Retina (tissue), 1 donor: ENCODE measurements at places on chromosomes 12 and 14.

GRCh38 chr14:78758333-78758732 is 588.2 kb downstream of the NRXN3 start:
- peak; percentile 58 for DNase-seq

- no peak for DNase-seq
These were observed 72.8 kb upstream of the ARHGAP5 start for GRCh38 chr14:32004300-32004699.

GRCh38 chr14:106417224-106418049 is 891.1 kb downstream of the TMEM121 start:
- no peak for DNase-seq

GRCh38 chr12:130246560-130246959 is 84.3 kb downstream of the FZD10 start:
- DNase-seq: no peak

- no peak for DNase-seq
These were observed 46.7 kb upstream of the PNMA1 start for GRCh38 chr14:73760598-73761586.

- DNase-seq: no peak
These were observed 63.9 kb upstream of the GRIP1 start for GRCh38 chr12:66742508-66743367.

- DNase-seq: peak; percentile 86
These were observed 396 bp downstream of the FERMT2 start for GRCh38 chr14:52950410-52950897.

- DNase-seq: no peak
These were observed 324.0 kb downstream of the PRKD1 start for GRCh38 chr14:29603696-29604095.

- DNase-seq: no peak
These were observed 1.2 kb downstream of the RAB15 start for GRCh38 chr14:64970776-64971477.

GRCh38 chr12:32063796-32064195 is 42.9 kb upstream of the BICD1 start:
- DNase-seq: no peak

DNA sequence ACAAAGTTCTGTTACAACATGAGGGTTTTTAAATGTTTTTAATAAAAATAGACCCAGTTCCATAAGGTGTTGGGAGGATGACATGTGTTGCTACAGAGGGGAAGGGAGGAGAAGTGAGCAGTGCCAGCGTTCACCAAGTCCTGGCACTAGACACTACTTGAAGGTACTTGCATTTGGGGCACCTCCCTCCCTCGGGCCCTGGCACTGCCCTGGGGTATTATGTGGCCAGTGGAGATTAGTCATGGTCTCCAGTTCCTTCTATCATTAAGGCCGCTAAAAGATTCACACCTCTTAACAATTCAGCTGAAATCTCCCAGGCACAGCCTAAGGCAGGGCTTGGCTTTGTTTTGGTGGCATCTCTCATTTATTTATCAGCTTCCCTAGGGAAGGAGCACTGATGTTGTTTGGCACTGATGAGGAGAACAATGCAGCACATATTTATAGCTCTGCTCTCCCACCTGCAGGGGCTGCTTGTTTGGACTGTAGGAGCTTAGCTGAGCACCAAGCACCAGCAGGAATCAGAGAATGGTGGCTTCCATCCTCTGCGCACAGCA is 155.5 kb upstream of the NTF3 start:
- no peak for DNase-seq

GRCh38 chr12:131478468-131478867 is 232.4 kb upstream of the SFSWAP start:
- DNase-seq: no peak

- DNase-seq: no peak
These were observed 98.4 kb downstream of the EFCAB11 start for GRCh38 chr14:89855961-89856656.

- no peak for DNase-seq
These were observed 104.2 kb upstream of the LGR5 start for GRCh38 chr12:71335151-71335962.

GRCh38 chr12:118822512-118822911 is 158.8 kb upstream of the SRRM4 start:
- no peak for DNase-seq

DNA sequence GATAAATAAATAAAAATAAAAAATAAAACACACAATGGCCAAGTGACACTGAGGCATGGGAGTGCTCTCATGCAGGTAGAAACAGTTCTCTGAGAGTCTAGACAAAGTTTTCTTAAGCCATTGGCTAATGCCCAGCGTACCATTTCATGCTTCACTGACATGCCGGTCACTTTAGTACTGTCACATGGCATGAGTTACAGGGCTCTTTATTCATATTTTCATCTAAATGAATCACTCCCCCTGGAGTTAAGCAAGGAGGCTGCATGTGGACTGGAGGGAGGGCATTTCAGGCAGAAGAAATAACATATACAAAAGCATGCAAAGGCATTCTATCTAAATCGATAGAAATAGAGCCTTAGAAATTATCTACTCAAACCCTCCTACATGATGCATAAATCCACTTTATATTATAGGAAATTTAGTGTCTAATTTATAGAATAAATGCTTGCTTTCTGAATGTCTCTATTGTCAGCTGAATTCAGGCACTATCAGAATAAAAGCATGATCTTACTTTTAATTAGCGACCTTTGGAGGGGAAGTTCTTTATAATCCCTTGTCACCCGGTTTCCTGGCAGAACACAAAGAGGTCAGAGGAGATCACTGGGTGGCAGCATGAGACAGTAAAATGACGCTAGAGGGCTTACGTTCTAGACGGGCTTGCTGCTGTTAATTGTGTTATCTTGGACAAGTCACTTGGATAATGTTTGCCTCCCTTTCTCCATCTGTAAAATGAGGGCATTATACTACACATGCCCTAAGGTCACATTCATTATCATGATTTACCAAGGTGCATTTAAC is 17.5 kb downstream of the DYRK4 start:
- no peak for DNase-seq

GRCh38 chr12:133120385-133121191 is 9.5 kb downstream of the ZNF891 start:
- no peak for DNase-seq

DNA sequence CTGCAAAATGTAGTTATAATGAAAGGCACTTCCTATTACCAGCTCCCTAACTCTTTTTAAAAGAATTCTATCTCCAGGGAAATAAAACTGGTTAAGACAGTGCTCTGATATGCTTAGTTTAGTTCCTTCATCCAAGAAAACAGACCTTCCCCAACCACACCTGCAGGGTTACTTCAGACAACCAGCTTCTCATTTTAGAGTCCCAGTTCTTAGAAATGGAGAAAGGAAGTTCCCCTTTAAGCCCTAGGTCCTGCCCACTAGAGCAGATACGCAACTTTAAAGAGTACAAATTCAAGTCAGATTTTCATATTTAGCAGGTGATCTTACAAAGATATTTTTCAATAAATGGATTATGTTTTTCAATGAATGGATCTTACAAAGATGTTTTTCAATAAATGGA is 4.4 kb upstream of the WSB2 start:
- DNase-seq: no peak

DNA sequence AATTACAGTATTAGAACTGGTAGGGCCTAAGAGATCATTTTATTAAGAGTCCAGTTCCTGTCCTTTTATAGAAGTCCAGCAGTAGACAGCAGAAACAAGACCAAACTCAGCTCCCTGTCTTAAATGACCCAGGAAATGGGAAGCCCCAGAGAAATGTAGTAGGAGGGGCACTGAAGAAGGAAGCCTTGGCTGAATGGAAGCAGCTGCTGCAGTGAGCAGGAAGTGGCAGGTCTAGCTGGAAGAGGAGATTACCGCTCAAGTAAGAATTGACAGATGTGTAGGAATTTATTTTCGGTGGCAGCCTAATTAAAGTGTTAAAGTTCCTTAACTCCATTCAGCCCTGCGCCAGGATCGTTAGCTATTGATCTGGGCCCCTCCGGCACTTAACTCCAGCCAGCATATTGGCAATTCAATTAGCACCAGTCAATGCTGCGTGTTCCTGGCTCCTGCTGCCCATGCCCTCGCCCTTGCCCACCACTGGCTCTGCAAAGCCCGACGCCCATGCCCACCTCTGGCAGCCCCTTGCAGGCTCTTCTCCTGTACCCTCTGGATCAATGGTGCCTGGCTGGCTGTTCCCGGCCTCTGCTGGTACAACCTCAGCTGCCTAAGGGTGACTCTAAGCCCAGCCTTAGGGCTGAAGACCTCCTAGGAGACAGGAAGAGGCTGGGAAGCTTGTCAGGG is 21.1 kb downstream of the ZFHX2 start:
- peak; percentile 37 for DNase-seq

- peak; percentile 94 for DNase-seq
These were observed at the start of gene PDE3A for GRCh38 chr12:20368114-20368650. PDE3A (plus strand) TSS chr12:20368537; CDS start chr12:20369285, 748 bp downstream.

GRCh38 chr12:98697209-98697608 is 52.1 kb downstream of the APAF1 start:
- no peak for DNase-seq

GRCh38 chr14:37237735-37238200 is 40.0 kb downstream of the MIPOL1 start:
- DNase-seq: no peak

GRCh38 chr14:80587096-80587724 is 354.3 kb downstream of the CEP128 start:
- DNase-seq: no peak

DNA sequence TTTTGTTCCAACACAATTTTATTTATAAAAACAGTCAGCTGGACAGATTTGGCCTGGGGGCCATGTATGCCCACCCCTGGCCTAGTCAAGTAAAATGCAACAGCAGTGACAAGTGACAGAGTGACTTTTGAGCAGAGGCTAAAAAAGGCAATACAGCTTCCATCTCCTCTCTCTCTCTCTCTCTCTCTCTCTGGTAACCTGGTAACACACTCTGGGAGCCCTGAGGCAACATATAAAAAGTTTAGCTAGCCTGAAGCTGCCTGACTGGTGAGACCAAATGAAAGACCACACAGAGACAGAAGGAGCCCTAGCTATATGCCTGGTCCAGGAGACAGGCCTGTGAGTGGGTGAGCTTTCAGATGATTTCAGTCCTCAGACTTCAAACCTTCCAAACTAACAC is 105.4 kb downstream of the DENND5B start:
- no peak for DNase-seq

DNA sequence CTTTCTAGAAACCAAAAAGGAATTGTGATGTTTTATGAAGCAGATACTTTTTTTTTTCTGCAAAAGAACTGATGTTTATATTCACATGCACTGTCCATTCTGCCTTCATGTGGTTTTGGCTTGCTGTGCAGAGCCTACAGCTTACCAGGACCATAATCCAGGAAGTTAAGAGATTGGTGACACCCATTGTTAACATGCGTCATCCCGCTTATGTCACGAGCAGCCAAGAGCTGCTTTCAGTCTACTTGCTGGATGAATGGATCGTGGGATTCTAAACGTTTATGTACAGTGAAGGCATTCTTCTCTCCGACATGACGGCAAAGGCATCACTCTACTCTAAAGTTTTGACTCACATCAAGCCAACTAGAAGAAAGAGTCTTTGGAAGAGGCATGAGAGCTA is 76.6 kb downstream of the PAX9 start:
- DNase-seq: no peak

GRCh38 chr14:98704441-98704840 is 567.6 kb downstream of the BCL11B start:
- no peak for DNase-seq

GRCh38 chr12:109998241-109998903 is 858 bp upstream of the ANKRD13A start:
- no peak for DNase-seq

- no peak for DNase-seq
These were observed 49.3 kb upstream of the ASPG start for GRCh38 chr14:104036212-104036611.

GRCh38 chr14:59920378-59920683 is 387 bp downstream of the LRRC9 start:
- no peak for DNase-seq

DNA sequence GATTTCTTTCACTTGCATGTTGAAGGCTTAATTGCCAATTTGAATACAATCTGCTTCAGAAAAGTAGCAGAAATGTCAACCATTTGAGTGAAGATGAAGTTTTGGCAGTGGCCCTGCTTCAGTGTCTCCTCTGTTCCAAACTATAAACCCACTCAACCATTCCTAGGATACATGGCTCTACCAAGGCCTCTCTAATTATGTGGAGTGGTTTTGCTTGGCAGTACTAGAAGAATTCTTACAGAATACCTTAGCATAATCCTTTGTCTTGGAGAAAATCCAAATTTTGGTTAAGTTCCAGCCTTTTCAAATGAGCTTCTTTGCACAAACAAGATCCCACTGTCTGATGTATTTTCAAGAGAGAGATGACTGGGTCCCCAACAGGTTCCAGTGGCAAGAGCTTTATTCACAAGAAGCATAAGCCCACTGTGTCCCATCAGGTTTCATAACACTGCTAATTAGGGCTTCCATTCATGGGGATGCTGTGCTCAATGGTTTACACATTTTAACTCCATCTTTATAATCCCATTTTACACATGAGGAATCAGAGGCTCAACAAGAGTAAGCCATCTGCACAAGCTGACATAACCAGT is 234.5 kb downstream of the IPO8 start:
- DNase-seq: no peak

GRCh38 chr14:68800390-68800789 is 7.5 kb upstream of the ZFP36L1 start:
- no peak for DNase-seq

- DNase-seq: no peak
These were observed 229.6 kb downstream of the BCAT1 start for GRCh38 chr12:24719293-24719721.

DNA sequence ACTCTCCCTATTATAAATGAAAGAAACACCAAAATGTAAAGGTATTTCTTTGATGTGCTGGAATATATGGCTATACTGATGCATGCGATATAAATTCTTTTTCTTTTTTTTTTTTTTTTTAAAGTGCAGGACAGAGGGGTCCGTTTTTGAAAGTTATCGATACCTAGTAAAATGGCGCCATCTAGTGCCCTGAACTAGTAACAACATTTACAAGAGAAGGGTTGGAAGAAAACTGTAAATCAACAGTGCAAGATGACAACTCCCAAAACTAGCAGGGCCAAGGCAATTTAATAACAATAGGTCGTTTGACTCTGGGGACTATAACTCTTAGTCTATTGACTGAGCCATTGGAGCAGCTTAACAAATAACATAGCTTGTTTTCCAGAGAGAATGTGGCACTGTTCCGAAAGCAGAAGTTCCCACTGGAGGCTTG is 137.7 kb downstream of the SPTSSA start:
- DNase-seq: peak; percentile 44

DNA sequence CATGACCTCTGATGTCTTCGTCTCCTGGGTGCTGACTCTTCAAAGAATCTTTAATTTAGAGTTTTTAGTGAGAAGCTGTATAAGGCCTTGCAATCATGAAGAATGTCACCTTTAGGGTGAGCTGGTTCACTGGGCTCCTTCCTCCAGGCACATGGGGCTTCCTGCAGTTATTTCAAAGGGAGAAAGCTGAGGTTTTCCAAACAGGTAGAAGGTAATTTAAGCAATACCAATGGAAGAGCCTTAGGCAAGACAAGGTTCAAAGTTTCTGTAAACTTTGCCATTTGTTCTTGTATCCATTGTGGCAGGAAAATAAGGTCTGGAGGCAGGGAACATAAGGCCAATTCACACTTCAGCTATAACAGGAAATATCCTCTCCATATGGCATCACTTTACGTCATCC is 88.0 kb upstream of the EIF5 start:
- no peak for DNase-seq

GRCh38 chr12:121453629-121454028 is 53.7 kb downstream of the RNF34 start:
- no peak for DNase-seq

- no peak for DNase-seq
These were observed 122.8 kb downstream of the RASSF9 start for GRCh38 chr12:85713373-85713772.

GRCh38 chr14:41824441-41824840 is 217.8 kb downstream of the LRFN5 start:
- no peak for DNase-seq

- no peak for DNase-seq
These were observed 49.2 kb downstream of the FBRSL1 start for GRCh38 chr12:132539016-132539773.
